ENCODE measurements at places on chromosomes 1 and 21.
A peak's percentile ranks its signal among the peaks of the same experiment; 100 is the strongest.

GRCh38 chr1:210565306-210565705, 236.6 kb downstream of the HHAT start:
- DNase-seq, result peak; percentile 92

DNA sequence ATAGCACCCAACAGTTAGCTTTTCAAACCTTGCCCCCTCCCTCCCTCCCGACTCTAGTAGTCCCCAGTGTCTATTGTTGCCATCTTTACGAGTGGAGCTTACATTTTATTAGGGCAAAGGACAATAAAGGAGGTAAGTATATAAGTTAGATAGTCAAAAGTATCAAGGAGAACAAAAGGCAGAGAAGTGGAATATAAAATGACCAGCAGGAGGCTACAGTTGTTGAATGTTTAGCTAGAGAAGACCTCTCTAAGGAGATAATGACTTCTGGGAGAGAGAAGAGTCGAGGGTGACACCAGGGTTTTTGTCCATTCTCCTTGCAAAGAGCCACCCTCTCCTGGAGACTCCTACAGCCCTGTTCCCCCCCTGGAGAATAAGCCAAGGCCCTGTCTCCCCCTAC, 48.7 kb downstream of the SYT6 start:
- no peak for DNase-seq

GRCh38 chr1:175176246-175176645, 16.3 kb downstream of the KIAA0040 start:
- no peak for DNase-seq

GRCh38 chr1:207251066-207251465, 70.4 kb upstream of the CD55 start:
- no peak for DNase-seq

DNA sequence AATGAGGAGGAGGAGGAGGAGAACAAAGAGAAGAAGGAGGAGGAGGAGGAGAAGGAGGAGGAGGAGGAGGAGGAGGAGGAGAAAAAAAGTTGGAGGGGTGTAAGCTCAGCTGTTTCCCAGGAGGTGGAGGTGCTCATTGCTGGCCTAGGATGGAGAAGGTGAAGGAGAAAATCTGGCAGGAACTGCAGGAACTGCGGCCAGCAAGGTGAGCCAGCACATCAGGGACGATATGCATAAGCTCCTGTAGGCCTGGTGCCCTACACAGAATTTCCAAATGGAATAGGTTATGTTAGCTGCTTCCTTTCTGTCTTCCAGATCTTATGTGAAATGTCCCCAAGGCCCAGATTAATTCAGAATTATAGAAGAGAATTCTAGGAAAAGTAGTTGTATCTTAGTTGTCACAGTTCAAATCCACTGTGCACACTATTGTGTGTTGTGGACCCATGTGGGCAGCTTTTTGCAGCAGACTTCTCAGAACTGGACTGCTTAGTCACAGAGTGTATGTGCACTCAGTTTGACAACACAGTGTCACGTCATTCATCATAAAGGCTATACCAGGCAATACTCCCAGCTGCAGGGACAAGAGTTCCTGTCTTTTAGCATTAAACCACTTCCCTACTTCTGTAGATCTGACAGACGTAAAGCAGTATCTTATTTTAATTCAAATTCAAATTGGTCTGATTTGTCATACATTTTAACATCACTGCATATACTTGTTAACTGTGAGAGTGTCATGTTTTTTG, 303.7 kb downstream of the HLX start:
- no peak for DNase-seq

DNA sequence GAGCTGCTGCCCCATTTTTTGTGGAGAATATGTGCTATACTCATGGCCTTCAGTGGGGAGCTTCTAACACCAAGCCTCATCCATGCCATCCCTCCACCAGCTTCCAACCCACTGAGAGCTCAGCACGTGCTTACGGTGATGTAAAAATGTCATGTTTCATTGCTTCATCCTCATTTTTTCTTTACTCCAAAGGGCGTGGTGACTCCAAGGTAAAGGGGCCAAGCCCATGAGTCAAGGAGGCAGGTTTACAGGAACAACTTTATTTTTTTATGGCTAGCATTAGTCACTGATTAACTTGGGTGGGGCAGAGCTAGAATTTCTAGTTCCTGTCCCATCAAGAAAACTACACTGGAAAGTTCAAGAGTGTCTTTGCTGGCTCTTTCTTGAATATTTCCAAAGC, at the start of gene C1orf226:
Gene C1orf226, plus strand, starts transcription at position 346 of the 400 bp plus-strand sequence. CDS start 174 bp downstream, outside the sequence.
- DNase-seq, result no peak

GRCh38 chr1:106608841-106609240, 447.6 kb upstream of the PRMT6 start:
- peak; percentile 58 for DNase-seq

GRCh38 chr1:27166351-27166802, 11.5 kb upstream of the SLC9A1 start:
- no peak for DNase-seq

- DNase-seq, result no peak
Observed at GRCh38 chr1:222306512-222306911, 241.4 kb downstream of the HHIPL2 start.

GRCh38 chr1:156788136-156788535, 20.8 kb downstream of the PRCC start:
- no peak for DNase-seq

GRCh38 chr1:205616563-205617293, 15.1 kb downstream of the ELK4 start:
- no peak for DNase-seq

DNA sequence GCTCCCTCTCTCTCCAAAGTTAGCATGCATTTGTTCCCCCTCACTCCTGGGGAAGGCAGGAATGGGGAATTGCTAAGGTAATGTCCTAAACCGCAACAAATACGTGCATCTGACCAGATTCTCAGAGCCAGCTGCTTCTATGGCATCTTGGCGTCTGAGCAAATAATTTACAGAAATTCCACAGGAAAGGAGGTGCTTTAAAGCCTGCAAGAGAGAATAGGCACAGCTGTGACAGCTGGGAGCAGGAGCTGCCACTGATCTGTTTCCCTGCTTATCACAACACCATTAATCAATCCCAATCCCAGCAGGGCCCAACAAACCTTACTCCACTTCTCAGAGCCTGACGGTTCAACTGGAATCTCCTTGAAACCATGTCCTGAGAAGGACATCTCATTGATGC, 83.5 kb upstream of the ZNF281 start:
- DNase-seq, result no peak
